GM13977 (cell line): ENCODE measurements at places on chromosomes 2 and 18.

- peak; percentile 91 for DNase-seq
Measured at GRCh38 chr2:72915907-72916742, 1.2 kb upstream of the EMX1 start.

DNA sequence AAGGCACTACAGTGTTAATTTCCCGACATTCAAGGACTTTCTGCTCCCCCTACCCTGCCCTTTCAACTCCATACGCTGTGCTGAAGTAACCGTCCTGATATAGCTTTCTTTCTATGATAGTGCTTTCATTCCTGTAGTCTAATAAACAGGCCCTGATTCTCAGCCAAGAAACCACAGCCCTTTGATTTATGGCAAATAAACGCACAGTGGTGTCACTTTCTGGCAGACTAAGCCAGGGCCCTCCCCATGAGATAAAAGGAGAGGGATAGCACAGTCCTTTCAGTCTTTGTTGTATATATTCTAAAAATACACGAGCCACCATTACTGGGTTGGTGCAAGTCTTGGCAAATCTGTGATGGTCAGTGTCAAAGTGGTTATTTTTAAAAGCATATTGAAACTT, 291.2 kb downstream of the ALPK2 start:
- DNase-seq, result no peak

DNA sequence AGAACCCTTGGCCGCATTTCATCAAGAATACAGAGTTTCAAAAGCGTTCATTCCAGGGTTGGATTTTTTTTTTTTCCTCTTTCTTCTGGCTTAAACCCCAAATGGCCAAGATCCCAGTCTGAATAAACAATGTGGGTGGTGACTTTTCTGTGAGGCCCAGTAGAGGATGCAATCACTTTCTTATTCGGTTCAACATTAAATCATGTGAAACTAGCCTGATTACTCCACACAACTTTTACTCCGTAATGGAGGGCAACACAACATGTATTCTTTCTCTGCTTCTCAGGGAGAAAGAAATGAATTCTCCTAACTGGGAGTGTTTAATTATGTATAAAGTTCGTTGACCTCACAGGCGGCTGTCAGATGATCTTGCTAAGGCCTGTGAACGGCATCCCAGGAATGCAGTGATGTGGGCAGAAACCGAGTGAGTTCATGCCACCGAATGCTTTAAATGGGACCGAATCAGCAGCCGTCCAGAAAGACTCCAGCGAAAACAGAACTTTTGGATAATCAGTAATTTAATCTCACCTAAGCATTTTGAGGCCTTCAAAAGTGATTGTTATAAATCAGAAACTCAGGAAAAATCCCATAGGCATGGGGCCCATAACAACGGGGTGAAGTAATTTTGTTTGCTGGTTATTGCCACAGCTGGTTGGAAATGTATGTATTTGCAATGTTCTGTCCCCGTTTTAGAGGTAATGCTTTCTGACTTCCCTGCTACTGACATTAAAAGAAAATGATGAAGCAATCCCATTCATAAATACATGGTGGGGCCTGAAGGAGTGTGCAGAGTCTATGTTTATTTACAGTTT, 81.5 kb downstream of the BCL2 start:
- no peak for DNase-seq

DNA sequence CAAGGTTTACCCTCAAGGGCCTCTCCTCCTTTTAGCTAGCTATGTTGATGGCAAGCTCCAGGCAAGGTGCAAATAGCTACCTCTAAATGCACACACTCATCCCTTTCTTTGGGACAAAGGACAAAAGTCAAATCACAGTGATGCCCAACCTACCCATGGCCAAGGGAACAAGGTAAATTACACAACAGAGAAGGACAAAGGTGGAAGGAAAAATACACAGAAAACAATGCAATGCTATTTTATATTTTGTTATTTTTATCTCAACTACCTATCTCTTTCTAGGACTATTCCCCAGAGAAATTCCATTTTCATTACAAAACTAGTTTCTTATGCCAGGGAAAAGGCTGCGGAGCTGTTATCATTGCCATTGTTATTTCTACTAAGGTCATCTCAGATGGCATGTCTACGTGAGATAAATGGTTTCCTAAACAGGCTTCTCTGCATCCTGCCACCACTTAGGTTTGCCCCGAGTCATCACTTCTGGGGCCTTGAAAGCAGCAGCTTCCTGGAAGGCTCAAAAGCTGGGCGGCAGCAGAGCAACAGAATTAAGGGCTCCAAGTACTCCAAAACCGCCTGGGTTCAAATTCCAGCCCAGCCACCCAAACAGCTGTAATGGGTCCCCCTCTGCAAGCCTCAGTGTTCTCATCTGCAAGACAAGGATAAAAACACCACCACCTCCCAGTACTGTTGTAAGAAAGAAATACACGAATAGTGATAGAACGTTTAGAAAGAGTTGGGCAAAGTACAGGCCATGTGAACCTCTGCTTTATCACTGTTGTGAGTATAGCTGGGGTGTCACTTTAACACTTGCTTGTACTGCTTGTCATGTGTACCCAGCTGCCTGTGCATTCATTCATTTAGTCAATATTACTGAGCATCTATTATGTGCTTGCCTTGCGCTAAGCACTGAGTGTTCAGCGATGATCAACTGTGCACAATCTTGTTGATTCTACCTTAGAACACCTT, 20.9 kb downstream of the BCL2 start:
- no peak for DNase-seq

DNA sequence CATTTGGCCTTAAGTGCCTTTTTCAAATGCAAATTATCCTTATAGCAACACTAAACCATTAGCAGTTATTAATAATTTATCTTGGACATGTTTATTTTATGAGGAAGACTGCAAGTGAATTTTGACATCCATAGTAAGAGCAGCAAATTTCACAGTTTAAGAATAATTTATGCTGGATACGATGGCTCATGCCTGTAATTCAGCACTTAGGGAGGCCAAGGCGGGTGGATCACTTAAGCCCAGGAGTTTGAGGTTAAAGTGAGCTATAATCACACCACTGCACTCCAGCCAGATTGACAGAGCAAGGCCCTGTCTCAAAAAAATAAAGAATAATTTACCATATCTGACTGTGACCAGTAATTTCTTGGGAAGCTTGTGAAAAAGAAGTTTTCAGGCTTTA, 286.2 kb downstream of the TMX3 start:
- no peak for DNase-seq

DNA sequence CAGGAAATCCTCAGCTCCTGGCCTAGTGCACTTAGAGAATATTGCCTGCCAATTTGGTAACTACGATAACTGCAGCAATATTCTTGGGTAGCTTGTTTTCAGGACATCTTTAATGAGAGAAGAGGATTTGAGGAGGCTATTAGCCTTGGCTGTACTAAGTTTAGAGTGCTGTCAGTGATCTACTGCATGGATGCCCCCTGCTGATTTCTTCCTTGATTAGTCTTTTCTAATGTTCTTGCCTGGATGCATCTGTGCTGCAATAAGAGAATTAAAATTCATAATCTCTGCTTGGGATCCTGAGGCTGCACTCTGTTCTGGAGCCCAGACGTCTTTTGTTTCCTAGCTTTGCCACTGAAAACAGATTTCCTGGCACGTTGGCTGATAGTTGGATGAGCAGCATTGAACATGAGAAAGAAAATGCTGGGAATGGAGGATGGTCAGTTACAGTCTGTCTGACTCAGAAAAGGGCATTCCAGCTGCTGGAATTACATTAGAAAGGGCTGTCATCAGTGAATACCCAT, 115.4 kb downstream of the CCDC85A start:
- no peak for DNase-seq

DNA sequence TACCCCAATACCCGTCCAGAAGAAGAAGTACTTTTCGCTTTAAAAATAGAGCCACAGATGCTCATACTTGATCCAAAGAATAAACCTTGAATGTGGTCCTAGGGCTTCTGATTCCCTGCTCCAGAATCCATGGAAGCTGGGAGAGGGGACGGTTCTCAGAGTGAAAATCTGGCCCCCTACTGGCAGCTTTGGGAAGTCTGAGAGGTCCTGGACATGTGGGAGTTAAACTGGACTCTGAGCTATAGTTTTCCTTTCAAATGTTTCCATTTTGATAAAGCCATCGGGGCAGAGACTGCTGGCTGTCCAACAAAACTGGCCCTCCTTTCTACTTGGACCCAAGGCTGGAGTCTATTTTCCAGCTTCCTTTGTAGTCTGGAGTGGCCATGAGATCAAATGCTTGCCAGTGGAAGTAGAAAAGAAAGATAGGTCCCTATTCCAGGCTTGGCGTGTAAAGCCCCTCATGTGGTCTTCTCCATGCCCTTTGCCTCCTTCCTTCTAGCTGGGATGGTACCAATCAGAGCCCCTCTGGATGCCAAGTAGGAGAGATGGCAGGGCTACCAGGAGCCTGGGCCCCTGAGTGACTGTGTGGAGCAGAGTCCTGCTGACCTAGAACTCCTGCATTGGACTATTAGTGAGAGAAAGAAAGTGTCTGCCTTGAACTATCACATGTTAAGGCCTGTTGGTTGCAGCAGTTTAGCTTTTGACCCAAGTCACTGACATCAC, 37.7 kb upstream of the TBC1D8 start:
- DNase-seq, result no peak

DNA sequence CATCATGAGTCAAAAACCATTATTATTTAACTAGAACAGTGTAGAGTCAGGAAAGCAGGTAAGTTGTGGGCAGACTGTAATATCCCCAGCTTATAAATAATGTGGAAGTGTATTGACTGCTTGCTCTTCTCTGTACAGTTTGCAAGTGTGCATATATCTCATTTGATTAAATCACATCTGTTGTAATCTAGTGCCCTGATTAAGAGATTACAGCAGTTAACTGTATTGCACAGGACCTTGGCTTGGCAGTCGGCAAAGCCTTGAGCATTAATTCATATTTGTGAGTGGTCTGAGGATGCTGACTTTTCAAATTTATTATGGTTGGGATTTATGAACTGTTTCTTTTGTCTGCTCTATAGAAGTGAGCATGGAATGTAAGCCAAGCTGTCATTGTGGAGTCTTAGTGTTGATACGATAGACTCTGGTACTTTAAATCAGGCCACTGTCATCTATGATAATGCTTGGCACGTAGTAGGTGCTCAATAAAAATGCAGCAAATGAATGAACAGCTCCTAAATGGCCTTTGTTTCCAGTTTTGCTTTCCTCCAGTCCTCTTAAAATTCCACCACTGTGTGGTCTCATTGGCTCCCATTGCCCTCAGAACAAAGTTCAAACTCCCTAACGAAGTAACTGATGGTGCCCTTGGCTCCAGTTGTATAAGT, 48.3 kb downstream of the RAB31 start:
- DNase-seq, result no peak

GRCh38 chr2:215136669-215137328, 1.6 kb downstream of the ABCA12 start:
- no peak for DNase-seq

GRCh38 chr18:28581521-28582071, 404.7 kb upstream of the CDH2 start:
- DNase-seq, result no peak

GRCh38 chr2:6945087-6945813, 28.0 kb downstream of the RNF144A start:
- DNase-seq, result peak; percentile 50

DNA sequence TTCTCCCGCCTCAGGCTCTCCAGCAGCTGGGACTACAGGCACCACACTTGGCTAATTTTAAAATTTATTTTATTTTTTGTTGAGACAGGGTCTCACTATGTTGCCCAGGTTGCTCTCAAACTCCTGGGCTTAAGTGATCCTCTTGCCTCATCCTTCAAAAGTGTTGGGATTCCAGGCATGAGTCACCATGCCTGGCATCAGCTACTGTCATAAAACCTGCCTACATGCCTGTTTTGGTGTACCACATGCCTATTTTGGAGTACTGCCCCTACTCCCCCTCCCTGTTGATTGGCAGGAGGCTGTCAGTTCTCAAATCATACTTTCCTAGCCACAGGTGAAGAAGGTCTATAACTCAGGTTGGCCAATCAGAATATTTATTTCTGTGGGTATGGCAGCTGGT, 64.0 kb downstream of the CHST9 start:
- DNase-seq, result no peak

- DNase-seq, result no peak
Measured at GRCh38 chr18:32674491-32674890, 98.3 kb downstream of the KLHL14 start.

DNA sequence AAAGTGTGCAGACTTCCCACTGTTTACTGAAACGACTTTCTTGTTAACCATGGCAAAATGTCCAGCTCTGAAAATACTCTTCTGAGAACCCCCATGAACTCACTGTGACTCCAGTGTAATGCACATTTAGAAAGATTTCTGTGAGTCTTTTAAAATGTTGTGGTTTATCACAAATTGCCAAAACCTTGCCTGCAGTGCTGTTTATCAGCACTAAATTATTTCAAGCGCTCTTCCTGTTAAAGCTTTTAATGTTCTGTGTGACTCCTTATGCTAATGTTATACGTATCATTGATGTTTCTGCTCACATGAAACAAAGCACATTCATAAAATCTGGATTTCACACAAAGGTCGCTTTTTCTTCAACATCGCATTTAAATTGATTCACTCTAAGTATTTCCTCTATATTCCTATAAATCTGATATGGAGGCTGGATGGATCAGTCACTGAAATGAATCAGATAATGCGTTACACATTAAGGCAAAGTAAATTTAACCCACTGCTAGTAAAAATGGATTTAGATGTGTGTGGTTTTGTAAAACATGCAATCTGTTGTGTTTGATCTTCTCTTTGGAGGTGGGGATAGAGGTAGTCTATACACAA, 521.2 kb downstream of the NYAP2 start:
- no peak for DNase-seq

DNA sequence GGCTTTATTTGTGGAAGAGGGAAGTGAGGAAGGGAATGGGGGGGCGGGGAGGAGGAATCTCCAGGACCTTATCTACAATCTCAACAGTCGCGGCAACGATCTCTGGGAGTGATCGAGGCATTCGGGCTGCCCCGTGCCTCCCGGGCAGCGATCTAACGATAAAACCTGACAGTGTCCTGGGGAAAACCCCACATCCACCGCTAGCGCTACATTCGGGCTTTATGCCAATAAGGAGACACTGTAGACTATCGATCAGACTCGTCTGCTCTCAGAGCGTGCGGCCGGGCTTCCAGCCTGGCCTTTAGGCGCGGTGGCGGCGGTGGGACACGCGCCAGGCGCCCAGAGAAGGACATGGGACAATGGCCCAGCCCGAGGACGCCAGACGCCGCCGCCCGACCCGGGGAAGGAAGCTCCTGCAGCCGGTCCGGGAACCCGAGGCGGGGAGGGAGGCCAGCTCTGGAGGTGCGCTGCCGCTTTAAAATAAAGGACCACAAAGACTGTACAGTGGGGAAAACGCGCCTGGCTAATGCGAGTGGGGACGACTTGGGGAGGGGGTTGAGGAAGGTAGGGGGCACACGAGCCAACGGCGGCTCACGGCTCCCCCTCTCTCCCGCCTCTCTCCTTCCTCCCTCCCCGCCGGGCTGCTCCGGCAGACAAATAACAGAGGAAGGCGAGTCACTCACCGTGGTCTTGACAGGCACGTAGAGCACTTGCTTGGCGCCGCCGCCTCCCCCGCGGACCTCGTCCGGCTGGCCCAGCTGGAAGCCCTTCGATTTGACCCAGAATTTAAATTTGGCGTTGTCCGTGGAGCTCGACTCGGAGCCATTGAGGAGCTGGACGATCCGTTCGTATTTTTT, 2.2 kb downstream of the NOL4 start:
- peak; percentile 40 for DNase-seq

GRCh38 chr2:9739531-9739964, 103.7 kb upstream of the TAF1B start:
- DNase-seq, result no peak
